ENCODE measurements at places on chromosomes 3 and 15.

DNA sequence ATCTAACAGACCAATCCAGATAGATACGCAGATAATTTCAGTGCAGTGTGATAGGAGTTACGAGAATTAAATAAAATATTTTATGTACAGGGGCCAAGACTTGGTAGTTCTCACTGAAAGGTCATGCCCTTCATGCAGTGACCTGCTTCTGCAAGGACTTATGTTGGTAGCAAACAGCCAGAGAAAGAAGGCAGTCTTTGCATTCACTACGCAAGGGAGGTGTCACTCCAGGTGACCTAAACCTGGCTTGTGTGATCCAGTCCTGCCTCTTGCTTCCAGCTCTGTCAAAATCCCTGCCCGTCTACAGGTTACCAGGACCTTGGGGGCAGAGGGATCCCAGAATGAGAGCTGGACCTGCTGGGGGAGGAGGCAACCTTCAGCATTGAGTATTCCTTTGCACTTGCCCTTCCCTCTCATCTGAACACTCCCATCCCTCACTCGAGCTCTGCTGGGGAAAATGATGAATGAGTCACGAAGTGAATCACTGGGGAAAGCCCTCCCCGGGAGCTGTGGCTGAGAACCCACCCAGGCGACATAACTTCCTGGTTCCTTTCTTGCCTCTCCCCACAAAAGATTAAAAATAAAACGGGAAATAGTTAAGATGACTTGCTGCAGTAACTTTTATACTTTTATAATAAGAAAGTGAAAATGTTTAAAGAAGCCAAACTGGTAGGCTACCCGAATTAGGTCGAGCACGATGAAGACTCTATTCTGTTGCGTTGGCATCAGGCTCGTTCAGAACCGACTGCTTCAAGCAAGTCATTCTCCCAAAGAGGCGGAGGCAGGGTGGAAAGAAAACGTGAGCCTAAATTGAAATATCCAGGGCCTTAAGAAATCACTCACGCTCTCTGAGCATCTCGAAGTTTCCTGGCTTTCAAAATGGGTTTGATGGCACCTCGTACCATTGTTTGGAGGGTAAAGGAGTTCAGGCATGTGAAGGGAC lies 216.1 kb downstream of the SLCO3A1 start:
- H3K27me3 ChIP-seq = no peaks in the 10 kb centered on the region
- H3K36me3 ChIP-seq = peaks cover 1% of the 10 kb centered on the region
- peaks cover 44% of the 10 kb centered on the region for H3K4me1 ChIP-seq

DNA sequence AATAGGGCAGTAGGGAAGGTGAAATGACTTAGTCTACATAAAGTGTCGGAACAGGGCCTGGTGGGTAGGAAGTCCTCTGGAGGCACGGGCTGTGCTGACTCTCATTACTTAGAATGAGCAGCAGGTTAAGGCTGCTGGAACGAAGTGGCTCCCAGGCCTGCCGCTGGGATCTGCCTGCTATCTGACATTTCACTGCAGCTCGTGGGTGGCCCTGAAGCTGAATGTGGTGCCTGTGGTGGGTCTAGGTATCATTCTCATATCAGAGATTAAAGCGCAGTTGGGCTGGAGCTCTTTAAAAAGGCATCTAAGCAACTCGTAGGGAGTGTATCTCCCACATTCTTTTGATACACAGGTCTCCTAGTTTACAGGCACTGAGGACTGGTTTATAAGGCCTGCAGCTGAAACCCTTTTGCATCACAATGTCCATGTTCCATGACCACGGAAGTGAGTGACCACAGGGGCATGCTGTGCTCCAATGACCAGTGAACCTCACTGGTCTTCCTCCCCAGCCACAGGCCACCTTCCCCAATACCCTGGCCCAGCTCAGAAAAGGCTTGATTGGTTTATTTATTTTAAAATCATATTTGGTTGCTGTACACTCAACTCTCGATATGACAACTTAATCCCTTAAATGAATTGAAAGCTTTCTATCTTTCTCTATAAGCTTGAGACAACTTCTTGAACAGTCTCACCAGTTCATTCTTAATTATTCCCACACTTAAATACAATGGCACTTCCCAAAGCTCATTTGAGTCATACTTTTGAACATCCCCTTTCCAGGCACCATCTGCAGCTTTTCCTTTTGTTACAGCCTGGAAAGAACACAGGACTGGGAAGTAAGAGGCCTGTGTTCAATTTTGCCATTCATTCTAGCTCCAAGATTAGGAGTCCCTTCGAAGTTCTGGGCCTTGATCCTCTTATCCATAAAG lies 19.0 kb downstream of the ADAMTS9 start:
- DNase-seq = no peak
- no peaks in the 10 kb centered on the region for H3K36me3 ChIP-seq
- H3K4me3 ChIP-seq = no peak overlapping the region
- no peaks in the 10 kb centered on the region for H3K4me1 ChIP-seq

GRCh38 chr3:171282041-171282440 lies 178.2 kb downstream of the TNIK start:
- no peak for DNase-seq
- peak overlapping the region; percentile 60 for H3K27ac ChIP-seq
- peaks cover 65% of the 10 kb centered on the region for H3K4me1 ChIP-seq
- H3K27me3 ChIP-seq = no peaks in the 10 kb centered on the region
- H3K36me3 ChIP-seq = no peaks in the 10 kb centered on the region

GRCh38 chr3:47645551-47645950 lies 66.9 kb upstream of the CSPG5 start:
- DNase-seq = no peak
- peaks cover under 1% of the 10 kb centered on the region for H3K4me1 ChIP-seq
- no peaks in the 10 kb centered on the region for H3K27me3 ChIP-seq
- H3K36me3 ChIP-seq = peaks cover 35% of the 10 kb centered on the region
- no peak overlapping the region for H3K4me3 ChIP-seq

- no peaks in the 10 kb centered on the region for H3K27me3 ChIP-seq
- H3K4me3 ChIP-seq = no peak overlapping the region
- no peaks in the 10 kb centered on the region for H3K36me3 ChIP-seq
- no peaks in the 10 kb centered on the region for H3K4me1 ChIP-seq
- no peak overlapping the region for H3K27ac ChIP-seq
Measured at GRCh38 chr15:99071091-99071680, 33.7 kb upstream of the SYNM start.

- H3K36me3 ChIP-seq = peaks cover 58% of the 10 kb centered on the region
- H3K27ac ChIP-seq = no peak overlapping the region
- H3K4me1 ChIP-seq = peaks cover 49% of the 10 kb centered on the region
- H3K27me3 ChIP-seq = no peaks in the 10 kb centered on the region
Measured at GRCh38 chr15:100573526-100573925, 28.5 kb downstream of the LINS1 start.

DNA sequence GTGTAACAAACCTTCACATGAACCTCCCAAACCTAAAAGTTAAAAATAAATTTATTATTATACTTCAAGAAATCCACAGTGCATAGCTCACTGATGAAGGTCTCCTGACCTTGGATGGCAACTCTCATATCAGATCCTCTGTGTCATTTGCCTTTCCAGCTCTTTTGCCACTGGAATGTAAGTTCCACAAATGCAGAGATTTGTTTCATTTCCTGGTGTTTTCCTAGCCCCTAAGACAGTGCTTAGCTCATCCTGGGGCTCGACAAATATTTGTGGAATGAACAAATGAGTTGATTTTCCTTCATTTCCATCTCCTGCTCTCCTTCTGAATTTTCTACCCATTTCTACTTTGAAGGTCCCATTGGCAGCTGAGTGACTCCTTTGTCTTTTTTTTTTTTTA lies 56.0 kb downstream of the FRMD4B start:
- no peak overlapping the region for H3K27ac ChIP-seq
- no peaks in the 10 kb centered on the region for H3K27me3 ChIP-seq
- H3K36me3 ChIP-seq = peaks cover 2% of the 10 kb centered on the region
- H3K4me1 ChIP-seq = peaks cover 41% of the 10 kb centered on the region

DNA sequence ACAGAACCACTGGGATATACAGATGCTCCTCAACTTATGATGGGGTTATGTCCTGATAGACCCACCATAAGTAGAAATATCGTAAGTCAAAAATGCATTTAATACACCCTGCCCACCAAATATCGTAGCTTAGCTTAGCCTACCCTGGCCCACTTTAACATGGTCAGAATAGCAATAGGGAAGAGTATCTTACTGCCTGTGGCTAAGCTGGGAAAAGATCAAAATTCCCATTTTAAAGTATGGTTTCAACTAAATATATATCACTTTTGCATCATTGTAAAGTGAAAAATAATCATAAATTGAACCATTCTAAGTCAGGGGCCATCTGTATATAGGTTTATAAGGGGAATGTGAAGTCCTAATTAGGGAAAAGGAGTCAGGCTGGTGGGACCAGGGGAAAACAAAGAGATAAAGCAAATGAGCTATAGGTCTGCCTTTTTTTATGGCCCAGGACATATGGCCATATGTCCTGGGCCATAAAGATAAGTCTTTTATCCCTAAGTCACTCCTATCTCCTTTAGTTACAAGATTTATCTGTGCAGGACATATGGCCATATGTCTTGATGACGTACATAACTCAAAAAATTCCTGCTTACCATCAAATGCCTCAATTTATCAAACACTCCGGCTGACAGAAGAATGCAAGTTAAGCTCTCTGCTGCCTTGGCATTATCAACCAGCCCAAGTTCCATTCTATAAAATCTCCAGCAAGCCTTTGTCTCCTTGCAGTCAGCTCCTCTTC lies 11.2 kb downstream of the RTP3 start:
- DNase-seq = no peak
- H3K27ac ChIP-seq = no peak overlapping the region
- H3K27me3 ChIP-seq = peaks cover 4% of the 10 kb centered on the region
- H3K4me3 ChIP-seq = no peak overlapping the region

GRCh38 chr15:58522391-58522790 lies 90.6 kb downstream of the LIPC start:
- peaks cover 37% of the 10 kb centered on the region for H3K4me1 ChIP-seq
- H3K36me3 ChIP-seq = no peaks in the 10 kb centered on the region
- H3K27ac ChIP-seq = no peak overlapping the region

DNA sequence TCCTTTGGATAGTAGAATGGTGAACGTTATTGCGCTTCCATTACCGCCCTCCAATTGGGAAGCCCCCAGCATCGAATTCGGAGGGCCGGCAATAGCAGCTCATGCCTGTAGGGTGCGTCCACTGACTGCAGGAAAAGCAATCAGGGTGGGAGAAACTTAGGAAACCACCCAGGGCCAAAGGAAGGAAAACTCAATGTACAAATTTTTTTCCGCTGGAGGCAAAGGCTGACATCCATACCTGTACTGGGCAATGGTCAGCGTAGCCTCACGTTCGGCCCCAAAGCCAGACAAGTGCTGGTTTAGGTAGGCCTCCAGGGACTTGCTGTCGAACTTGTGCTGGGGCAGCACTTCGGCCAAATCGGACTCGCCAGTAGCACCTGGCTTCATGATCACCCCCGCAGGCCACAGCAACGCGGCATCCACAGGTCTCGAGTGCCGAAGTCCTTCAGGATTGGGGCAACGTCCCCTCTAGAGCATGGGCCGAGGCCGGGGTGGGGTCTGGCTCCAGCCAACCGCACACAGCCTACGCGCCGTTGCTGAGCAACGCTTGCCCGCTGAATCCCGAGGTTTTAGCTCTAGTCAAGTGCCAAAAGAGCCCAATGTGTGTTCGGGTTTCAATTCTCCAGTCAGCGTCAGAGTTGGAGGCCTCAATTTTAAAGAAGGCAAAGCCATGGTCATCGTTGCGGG lies at the start of gene ACAD11:
Gene ACAD11 (minus strand): TSS at position 445 of the 687 bp plus-strand sequence. CDS start 58 bp downstream, at position 387.
- H3K36me3 ChIP-seq = peaks cover 19% of the 10 kb centered on the region
- H3K27ac ChIP-seq = peak within 1 kb of the TSS; percentile 97
- no peaks in the 10 kb centered on the region for H3K27me3 ChIP-seq
- peak within 1 kb of the TSS; percentile 97 for H3K4me3 ChIP-seq
- DNase-seq = peak; percentile 58

DNA sequence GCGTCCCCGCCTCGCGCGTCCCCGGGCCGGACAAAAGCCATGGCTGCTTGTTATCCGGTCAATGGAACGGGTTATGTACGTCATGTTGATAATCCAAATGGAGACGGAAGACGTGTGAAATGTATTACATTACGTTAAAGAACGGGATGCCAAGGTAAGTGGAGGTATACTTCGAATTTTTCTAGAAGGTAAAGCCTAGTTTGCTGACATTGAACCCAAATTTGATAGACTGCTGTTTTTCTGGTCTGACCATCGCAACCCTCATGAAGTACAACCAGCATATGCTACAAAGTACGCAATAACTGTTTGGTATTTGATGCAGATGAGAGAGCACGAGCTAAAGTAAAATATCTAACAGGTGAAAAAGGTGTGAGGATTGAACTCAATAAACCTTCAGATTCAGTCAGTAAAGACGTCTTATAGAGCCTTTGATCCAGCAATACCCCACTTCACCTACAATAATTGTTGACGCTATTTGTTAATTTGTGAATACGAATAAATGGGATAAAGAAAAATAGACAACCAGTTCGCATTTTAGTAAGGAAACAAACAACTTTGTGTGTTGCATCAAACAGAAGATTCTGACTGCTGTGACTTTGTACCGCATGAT lies 19.8 kb downstream of the WDR73 start:
- peaks cover 35% of the 10 kb centered on the region for H3K36me3 ChIP-seq
- peak overlapping the region; percentile 66 for H3K27ac ChIP-seq
- peaks cover 54% of the 10 kb centered on the region for H3K4me1 ChIP-seq
- peak overlapping the region; percentile 88 for H3K4me3 ChIP-seq
- no peak for DNase-seq

GRCh38 chr3:135349254-135349948 lies 554.3 kb downstream of the EPHB1 start:
- no peak overlapping the region for H3K27ac ChIP-seq
- DNase-seq = no peak
- H3K4me3 ChIP-seq = no peak overlapping the region
- no peaks in the 10 kb centered on the region for H3K36me3 ChIP-seq

DNA sequence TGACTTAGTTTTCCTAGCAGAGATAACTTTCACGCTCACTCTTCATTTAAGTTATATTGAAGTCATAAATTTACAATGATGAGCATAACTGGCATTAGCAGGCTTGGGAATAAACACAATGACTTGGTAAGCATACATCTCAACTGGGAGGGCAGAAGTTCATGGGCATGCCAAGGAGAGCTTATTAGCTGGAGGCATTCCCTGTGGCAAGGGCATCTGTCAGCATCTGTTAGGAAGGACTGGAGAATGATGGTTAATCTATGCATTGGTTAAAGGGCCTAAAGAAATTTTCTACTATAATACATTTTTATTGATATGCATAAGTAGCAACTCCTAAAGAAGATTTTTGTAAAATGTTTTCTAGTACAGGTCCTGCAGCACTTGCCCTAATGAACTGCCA lies 52.4 kb downstream of the NEK11 start:
- peaks cover 2% of the 10 kb centered on the region for H3K4me1 ChIP-seq
- H3K27me3 ChIP-seq = no peaks in the 10 kb centered on the region
- no peaks in the 10 kb centered on the region for H3K36me3 ChIP-seq
- no peak overlapping the region for H3K27ac ChIP-seq
- no peak for DNase-seq

DNA sequence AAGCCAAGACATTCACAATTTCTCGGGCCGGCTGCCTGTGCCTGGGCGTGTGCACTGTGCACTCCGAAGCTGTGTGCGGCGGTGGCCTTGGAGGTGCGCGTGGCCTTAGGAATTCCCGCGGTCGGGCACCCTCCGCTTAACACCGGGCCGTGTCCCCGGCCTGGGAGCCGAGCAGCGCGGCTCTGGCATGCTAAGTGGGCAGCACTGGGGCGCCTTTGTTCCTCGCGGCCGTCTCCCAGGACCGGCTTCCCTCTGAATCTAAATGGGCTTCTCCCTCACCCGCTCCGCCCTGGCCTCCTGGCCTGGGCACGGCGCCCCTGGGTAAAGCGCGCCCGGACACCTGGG lies 498 bp upstream of the ARNT2 start:
- no peak overlapping the region for H3K27ac ChIP-seq
- no peaks in the 10 kb centered on the region for H3K36me3 ChIP-seq
- peaks cover 5% of the 10 kb centered on the region for H3K4me1 ChIP-seq
- H3K27me3 ChIP-seq = peaks cover 62% of the 10 kb centered on the region
- no peak for DNase-seq

GRCh38 chr3:63863150-63864007 lies at the start of the genes ATXN7 and THOC7:
Gene ATXN7, plus strand, starts transcription at chr3:63863867. Its CDS starts 48,732 bp downstream, at chr3:63912599.
Gene THOC7, minus strand, starts transcription at chr3:63863805. Its CDS starts 15 bp downstream, at chr3:63863790.
- peak; percentile 70 for DNase-seq
- H3K27me3 ChIP-seq = no peaks in the 10 kb centered on the region
- H3K27ac ChIP-seq = peak within 1 kb of the TSS; percentile 90
- peaks cover 58% of the 10 kb centered on the region for H3K4me1 ChIP-seq
- peak within 1 kb of the TSS; percentile 95 for H3K4me3 ChIP-seq
- H3K36me3 ChIP-seq = peaks cover 23% of the 10 kb centered on the region
